ENCODE measurements at places on chromosomes 1 and 21. TPM values are rescaled to one million over a fixed set of nuclear protein-coding genes. Genes with fewer than 3 reads are reported as not detected.

- H3K36me3 ChIP-seq, result no peaks in the 10 kb centered on the region
- peaks cover 9% of the 10 kb centered on the region for H3K4me1 ChIP-seq
- H3K27ac ChIP-seq, result no peak overlapping the region
- no peak for ATAC-seq
- no peaks in the 10 kb centered on the region for H3K27me3 ChIP-seq
These were observed 59.2 kb upstream of the ATP5PO start for GRCh38 chr21:33974513-33975468.

DNA sequence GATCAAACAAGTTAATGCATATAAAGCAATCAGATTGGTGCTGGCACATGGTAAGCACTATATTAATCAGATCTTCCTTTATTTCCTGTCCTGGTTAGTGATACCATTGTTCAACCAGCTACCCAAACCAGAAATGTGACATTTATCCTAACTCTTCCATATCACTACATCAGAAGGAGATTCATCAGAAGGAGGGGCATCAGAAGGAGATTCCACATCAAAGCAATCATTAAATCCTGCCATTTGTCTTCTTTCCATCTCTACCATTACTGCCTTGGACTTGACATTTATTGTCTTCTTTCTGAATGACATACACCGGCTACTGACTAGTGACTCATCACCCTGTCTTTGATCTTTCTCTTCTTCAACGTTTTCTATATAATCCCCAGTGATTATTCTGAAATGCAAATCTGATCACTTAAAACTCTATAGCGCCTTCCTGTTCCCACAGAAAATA, 75.0 kb downstream of the DNM3 start:
- ATAC-seq, result no peak
- H3K27me3 ChIP-seq, result no peaks in the 10 kb centered on the region

DNA sequence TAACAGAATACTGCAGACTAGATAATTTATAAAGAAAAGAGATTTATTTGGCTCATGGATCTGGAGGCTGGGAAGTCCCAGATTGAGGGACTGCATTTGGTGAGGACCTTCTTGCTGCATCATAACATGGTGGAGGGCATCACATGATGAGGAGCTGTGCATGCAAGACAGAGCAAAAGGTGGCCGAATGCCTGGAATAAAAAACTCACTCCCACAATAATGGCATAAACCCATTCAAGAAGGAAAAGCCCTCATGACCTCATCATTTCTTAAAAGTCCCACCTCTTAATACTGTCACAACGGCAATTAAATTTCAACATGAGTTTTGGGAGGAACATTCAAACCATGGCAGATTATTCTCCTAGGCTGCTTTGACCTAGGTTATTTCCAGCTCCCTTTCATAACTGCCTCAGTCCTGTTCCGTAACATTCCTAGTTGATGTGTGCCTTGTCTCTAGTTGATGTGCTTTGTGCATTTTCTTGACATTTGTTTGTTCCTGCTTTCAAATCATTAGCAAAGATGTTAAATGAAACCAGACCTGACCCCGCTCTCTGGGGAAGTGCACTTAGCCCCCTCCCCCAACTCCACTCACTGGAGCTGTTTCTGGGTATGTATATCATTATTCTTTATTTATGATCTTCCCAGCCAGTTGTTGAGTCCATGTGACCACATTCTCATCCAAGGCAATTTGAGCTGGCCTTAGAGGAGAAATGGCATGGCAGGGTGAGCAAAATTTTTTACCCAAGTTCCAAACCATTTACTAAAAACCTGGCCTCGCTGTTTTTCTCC, 148.5 kb downstream of the GDAP2 start:
- H3K36me3 ChIP-seq, result no peaks in the 10 kb centered on the region
- peak overlapping the region; percentile 42 for H3K27ac ChIP-seq
- peak; percentile 69 for ATAC-seq
- no peaks in the 10 kb centered on the region for H3K4me1 ChIP-seq
- H3K4me3 ChIP-seq, result no peak overlapping the region
- H3K27me3 ChIP-seq, result no peaks in the 10 kb centered on the region

MAP3K21 gene
- total RNA-seq, result 0.54 TPM

GRCh38 chr1:65558215-65558614, 137.7 kb downstream of the LEPR start:
- H3K36me3 ChIP-seq, result no peaks in the 10 kb centered on the region
- H3K27ac ChIP-seq, result no peak overlapping the region

DNA sequence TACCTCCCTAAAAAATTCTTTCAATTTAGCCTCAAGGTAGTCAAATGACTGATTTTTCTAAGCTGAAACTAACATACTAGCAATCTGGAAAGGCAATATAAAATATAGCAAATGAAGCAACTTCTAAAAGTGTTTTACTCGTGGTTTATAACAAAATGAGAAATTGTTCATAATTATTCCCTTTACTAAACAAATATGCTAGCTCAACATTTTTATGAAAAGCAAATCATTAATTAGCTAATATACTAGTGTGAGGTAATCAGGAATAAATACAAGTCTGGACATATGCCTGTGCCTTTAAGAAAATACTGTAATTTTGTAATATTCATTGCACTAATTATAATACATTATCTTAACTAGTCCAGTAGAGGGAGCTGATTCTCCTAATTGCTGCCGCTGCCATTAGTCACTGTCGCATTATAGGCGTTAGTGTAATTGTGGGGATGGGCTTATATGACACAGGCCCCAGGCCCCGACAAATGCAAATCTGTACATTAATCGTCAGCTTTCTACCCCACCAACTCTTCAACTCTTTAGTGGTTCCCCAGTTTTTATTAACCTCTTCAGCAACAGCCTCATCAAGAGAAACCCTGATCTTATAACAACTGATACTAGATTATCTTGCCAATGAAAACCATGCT, 160.9 kb downstream of the GABPA start:
- no peaks in the 10 kb centered on the region for H3K36me3 ChIP-seq
- ATAC-seq, result peak; percentile 19
- H3K4me3 ChIP-seq, result no peak overlapping the region
- H3K4me1 ChIP-seq, result peaks cover 15% of the 10 kb centered on the region

- no peaks in the 10 kb centered on the region for H3K27me3 ChIP-seq
- H3K36me3 ChIP-seq, result no peaks in the 10 kb centered on the region
- no peak overlapping the region for H3K4me3 ChIP-seq
- no peak overlapping the region for H3K27ac ChIP-seq
- peaks cover 23% of the 10 kb centered on the region for H3K4me1 ChIP-seq
These were observed 49.4 kb downstream of the C1orf198 start for GRCh38 chr1:230818901-230819300.

- ATAC-seq, result no peak
- no peak overlapping the region for H3K27ac ChIP-seq
- H3K4me3 ChIP-seq, result no peak overlapping the region
These were observed 5.4 kb downstream of the MEAF6 start for GRCh38 chr1:37509181-37509580.

- no peak overlapping the region for H3K4me3 ChIP-seq
- no peaks in the 10 kb centered on the region for H3K27me3 ChIP-seq
- H3K36me3 ChIP-seq, result peaks cover 24% of the 10 kb centered on the region
- H3K27ac ChIP-seq, result no peak overlapping the region
- H3K4me1 ChIP-seq, result no peaks in the 10 kb centered on the region
These were observed 45.8 kb downstream of the TMCC2 start for GRCh38 chr1:205273551-205273982.

DNA sequence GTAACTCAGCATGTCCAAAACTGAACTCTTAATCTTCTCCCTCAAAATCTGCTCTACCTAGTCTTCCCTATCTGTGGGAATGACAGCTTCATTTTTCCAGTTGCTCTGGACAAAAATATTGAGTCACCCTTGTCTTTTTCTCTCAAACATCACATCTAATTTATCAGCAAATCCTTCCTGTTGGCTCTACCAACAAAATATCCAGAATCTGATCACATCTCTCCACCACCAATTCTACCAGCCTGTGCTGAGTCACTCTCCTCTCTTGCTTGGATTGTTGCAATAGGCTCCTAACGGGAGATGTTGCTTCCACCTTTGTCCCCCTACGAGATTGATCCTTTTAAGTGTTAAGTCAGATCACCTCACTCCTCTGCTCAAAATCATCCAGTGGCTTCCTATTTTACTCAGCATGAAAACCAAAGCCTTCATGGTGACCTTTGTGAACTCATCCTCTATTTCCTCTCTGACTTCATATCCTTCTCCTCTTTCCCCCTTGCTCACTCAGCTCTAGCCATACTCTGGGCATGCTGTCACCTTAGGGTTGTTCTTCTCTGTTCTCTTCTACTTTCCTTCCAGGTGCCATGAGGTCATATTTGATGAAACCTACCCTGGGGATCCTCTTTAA, 21.5 kb upstream of the SMYD2 start:
- peaks cover 42% of the 10 kb centered on the region for H3K27me3 ChIP-seq
- H3K4me1 ChIP-seq, result peaks cover 5% of the 10 kb centered on the region
- no peak overlapping the region for H3K27ac ChIP-seq
- H3K4me3 ChIP-seq, result no peak overlapping the region
- H3K36me3 ChIP-seq, result no peaks in the 10 kb centered on the region

GRCh38 chr21:44569861-44570517, 3.5 kb upstream of the KRTAP10-4 start:
- H3K4me3 ChIP-seq, result no peak overlapping the region
- no peaks in the 10 kb centered on the region for H3K36me3 ChIP-seq
- H3K27ac ChIP-seq, result no peak overlapping the region
- peaks cover 53% of the 10 kb centered on the region for H3K27me3 ChIP-seq
- no peak for ATAC-seq

LCK gene
- total RNA-seq, result 1.6 TPM

RASSF5 gene
- 6.6 TPM for total RNA-seq

- H3K27ac ChIP-seq, result no peak overlapping the region
- ATAC-seq, result peak; percentile 81
- peak overlapping the region; percentile 4 for H3K4me3 ChIP-seq
- peaks cover 7% of the 10 kb centered on the region for H3K4me1 ChIP-seq
These were observed 106.7 kb upstream of the COL6A1 start for GRCh38 chr21:45874716-45875415.

DNA sequence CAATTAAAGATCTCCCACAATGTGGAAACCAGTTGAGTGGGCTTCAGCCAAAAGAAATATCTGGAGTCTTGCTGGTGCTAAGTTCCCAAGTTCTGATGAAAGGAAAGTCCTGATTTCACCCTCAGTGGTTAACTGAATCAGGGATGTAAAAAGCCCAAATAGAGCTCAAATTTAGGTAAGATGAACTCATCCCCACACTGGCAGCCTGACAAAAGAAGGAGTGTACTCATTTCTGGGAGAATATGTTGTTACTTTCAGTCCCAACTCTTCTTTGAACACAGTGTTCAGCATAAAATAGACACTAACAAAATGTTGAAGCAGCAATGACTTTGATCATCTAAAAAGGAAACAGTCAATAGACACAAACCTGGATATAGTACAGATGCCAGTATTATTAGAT, 91.7 kb downstream of the CHRM3 start:
- no peaks in the 10 kb centered on the region for H3K4me1 ChIP-seq
- ATAC-seq, result no peak
- H3K27ac ChIP-seq, result no peak overlapping the region
- no peak overlapping the region for H3K4me3 ChIP-seq
- H3K27me3 ChIP-seq, result no peaks in the 10 kb centered on the region

DRAXIN gene
- total RNA-seq, result 0.08 TPM

CAMK1G gene
- 1.2 TPM for total RNA-seq

FAF1 gene
- total RNA-seq, result 89.0 TPM

DNA sequence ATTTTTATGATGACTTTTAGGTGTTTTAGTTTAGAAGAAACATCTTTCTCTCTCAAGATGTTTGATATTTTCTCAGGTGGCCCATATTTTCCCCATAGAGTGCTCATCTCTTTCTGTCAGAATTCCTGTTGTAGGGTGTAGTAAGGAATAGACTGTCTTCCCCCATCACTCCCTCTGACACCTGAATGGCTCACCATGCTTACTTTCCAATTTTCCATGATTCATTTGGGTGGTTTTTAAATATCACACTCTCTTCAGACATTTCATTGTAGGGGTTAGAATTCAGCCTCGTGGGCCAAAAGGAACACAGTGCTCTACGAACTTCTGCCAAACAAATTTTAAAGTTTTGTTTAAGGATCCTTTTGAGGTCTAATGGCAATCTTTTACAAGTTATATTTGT, 24.0 kb downstream of the GIPC2 start:
- peaks cover 6% of the 10 kb centered on the region for H3K4me1 ChIP-seq
- no peaks in the 10 kb centered on the region for H3K27me3 ChIP-seq
- no peak for ATAC-seq
- H3K27ac ChIP-seq, result peak overlapping the region; percentile 34

PLA2G2F gene
- not detected for total RNA-seq

DNA sequence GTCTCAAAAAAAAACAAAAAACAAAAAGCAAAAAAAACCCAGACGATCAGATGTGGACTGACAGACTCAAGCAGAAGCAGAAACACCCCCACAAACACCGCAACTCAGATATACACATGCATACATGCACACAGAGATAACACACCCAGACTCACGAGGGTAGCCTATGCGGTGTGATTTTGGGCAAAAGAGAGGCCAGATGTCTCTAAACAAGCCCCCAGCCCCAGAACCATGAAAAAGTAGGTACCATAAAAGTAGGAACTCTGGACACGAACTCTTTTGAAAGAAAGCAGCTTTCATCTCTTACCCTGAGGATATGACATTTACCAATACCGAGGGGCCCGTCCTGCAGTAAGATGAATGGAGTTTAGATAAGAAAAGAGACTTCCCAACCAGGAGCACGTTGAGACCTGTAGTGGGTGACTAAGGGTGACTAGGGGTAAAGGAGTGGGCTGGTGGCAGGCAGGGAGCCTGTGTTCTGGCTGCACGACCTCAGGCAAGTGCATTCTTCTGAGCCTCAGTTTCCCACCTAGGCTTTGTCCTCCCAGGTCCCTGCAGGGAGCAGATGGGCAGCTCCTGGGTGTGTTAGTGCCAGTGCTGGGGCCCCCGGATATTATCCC, 1.5 kb upstream of the TINAGL1 start:
- no peaks in the 10 kb centered on the region for H3K36me3 ChIP-seq
- H3K27me3 ChIP-seq, result no peaks in the 10 kb centered on the region
- peak overlapping the region; percentile 97 for H3K27ac ChIP-seq
